ENCODE measurements at places on chromosomes 12 and 14.

GRCh38 chr12:45243963-45244362 lies 28.1 kb downstream of the ANO6 start:
- no peak for DNase-seq

GRCh38 chr14:100031506-100032281 lies 33.5 kb upstream of the EVL start:
- DNase-seq: no peak

- no peak for DNase-seq
Measured at GRCh38 chr12:22018860-22019259, 27.2 kb upstream of the CMAS start.

GRCh38 chr12:128425666-128426331 lies 158.8 kb downstream of the TMEM132C start:
- no peak for DNase-seq

DNA sequence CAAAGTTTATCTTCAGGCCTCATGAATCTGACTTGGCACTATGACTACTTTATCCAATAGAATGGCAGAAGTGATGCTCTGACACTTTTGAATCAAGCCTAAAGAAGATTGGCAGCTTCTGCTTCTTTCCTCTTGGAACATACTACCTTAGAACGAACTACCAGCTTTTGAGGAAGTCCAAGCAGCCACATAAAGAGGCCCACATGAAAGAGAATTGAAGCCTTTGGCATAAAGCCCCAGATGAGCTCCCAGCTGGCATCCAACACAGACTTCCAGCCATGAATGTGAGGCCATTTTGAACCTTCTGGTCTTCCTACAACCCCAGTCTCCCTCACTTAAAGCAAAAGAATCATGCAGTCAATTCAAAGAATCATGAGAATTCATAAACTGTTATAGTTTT lies 65.8 kb downstream of the EEA1 start:
- DNase-seq: no peak

GRCh38 chr12:127294651-127295210 lies 972.2 kb upstream of the TMEM132C start:
- DNase-seq: no peak

- no peak for DNase-seq
Measured at GRCh38 chr12:130183585-130184370, 21.5 kb downstream of the FZD10 start.

DNA sequence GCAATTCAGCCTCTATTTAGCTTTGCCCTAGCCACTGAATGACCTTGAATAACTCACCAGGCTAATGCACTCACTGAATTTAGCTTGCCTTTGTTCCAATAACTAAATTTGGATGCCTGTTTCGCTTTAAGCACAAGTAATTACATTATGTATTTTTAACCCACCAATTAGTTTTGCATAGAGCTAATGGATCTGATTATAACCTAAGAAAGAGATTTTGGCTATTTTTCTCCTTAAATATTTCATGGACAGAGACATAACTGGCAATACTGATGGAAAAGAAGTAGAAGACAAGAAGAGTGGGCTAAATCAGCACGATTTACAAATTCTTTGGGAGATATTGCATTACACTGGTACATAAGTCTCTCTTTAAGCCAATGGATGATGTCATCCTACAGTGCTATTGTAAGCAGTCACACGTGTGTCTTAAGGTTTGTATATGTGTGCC lies 85.7 kb downstream of the AKAP6 start:
- DNase-seq: no peak

DNA sequence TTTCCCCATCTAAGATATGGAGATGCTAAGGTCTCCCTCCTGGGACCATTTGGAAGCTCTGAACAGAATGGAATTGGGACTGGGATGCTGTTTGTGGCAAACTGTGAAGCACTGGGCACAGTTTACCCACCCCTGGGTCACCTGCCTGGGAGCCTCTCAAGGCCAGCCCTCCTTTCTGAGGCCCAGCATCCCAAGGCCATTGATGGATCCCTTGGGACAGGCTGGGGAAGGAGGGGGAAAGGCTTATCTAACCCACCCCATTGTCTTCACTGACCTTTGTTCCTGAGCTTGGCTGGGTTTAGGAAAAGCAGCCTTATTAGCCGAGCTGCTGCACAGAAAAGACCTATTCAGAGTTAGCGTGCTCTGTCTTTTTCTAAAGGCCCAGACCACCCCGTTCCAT lies 5.2 kb downstream of the CCDC85C start:
- DNase-seq: no peak

GRCh38 chr12:7966563-7966962 lies 30.6 kb upstream of the SLC2A3 start:
- no peak for DNase-seq

GRCh38 chr12:20342111-20342510 lies 26.2 kb upstream of the PDE3A start:
- DNase-seq: no peak

DNA sequence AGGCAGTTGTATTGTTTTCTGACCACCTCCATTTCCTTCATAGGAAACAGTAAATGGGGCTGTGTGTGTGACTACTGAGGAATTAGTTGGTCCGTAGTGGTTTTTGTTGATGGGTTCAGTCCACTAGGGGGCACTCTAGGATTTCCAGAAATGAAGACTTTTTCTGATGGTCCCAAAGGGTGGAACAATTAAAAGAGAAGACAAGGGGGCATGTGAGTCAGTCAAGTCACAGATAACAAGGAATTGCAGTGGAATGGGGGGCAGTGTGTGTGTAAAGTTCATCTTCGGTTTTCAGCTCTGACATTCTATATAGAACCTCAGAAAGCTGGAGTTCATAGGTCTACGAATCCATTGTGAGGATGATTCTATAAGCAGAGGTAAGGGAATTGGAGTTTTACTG lies 186.6 kb upstream of the OR4E1 start:
- DNase-seq: no peak

DNA sequence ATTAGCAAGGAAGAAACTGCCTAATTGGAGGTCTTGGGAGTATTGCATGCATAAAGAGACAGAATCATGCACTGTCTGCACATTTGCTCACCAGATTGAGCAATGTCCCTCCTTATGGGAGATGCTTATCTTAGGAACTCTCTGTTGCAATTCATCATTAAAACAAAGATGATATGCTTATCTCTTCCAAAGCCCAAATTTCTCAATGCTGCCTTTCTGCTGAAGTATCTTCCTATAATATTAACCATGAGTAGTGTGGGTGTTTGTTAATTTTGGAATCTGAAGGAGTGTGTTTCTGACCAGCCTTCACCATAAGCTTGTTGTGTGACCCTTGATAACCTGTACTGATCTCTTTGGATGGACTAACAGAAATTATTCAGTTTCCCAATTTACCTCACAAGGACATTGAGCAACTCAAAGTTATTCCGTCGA lies 1257.6 kb upstream of the FLRT2 start:
- DNase-seq: no peak

GRCh38 chr14:98168211-98168985 lies 1103.6 kb downstream of the BCL11B start:
- DNase-seq: no peak

DNA sequence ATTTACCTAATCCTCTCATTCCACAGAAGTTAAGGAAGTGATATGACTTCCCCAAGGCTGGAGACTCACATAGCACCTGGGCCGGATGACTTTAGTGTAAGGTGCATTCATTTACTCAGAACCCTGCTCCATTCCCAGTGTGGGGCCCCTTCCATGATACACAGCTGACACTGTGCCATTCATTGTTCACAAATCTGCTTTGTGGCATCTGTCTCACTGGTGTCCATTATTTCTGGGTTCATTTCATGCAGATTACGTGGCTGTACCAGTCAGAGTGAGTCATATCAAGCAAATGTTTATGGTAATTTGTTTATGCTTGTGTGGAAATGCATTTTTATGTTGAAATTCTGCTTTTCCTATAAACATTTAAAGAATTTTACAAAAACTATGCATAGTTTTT lies 5.2 kb downstream of the ANO4 start:
- no peak for DNase-seq

DNA sequence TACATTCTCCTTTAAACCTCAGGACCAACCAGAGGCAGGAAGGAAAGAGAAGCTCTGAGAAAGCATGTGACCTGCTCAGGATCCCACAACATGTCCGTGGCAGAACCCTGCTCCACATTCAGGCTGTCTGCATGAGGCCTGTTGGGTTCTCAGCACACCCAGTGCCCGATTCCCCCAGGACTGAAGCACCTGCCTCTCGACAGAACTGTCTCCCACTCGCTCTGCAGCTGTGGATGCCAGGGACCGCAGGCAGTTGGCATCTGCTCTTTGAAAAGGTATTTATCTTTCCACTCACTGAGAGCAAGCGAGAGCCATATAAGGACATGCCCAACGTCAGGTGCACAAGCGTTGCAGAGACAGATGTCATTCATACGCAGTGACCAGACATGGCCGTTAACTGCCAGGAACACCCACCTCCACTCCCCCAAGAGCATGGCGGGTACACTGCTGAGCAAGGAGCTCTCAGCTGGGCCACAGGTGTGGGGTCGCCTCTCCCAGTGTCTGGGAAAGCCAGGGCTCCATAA lies 18.9 kb downstream of the PITPNM2 start:
- peak; percentile 39 for DNase-seq

DNA sequence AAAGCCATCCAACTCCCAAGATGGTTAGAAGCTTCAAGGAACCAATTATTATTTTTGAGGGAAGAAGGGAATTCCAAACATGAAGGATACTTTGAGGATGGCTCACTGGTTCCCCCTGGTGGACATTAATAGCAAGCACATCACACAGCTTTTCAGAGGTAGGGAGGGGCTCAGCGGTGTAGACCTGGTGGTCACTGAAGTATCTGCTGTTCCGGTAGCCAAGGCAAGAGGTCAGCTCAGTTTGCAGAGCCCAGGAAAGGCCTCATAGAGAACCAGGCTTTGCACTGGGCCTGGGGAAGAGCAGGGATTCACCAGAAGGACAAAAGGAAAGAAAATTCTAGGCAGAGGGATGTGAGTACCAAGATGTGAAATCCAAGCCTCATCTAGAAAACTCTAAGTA lies 118.7 kb downstream of the KSR2 start:
- no peak for DNase-seq

GRCh38 chr14:59244581-59244980 lies 56.1 kb downstream of the DAAM1 start:
- no peak for DNase-seq

DNA sequence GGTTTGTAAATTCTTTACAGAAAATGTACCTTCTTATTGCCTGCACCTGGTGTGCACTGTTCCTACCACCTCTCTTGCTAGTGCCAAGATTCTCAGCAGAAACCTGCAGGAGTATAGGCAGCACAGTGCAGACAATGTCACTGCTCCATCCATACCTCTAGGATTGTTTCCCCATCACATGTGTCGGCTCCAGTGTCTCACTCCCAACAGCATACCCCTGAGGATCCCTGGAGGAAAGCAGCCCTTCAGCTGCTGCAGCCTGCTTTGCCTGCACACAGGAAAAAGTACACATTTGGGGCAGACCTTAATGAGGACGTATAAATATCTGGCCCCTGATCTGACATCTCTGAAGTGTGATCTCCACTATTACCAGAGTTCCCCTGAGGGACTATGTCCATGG lies 235.5 kb downstream of the MDGA2 start:
- DNase-seq: no peak

DNA sequence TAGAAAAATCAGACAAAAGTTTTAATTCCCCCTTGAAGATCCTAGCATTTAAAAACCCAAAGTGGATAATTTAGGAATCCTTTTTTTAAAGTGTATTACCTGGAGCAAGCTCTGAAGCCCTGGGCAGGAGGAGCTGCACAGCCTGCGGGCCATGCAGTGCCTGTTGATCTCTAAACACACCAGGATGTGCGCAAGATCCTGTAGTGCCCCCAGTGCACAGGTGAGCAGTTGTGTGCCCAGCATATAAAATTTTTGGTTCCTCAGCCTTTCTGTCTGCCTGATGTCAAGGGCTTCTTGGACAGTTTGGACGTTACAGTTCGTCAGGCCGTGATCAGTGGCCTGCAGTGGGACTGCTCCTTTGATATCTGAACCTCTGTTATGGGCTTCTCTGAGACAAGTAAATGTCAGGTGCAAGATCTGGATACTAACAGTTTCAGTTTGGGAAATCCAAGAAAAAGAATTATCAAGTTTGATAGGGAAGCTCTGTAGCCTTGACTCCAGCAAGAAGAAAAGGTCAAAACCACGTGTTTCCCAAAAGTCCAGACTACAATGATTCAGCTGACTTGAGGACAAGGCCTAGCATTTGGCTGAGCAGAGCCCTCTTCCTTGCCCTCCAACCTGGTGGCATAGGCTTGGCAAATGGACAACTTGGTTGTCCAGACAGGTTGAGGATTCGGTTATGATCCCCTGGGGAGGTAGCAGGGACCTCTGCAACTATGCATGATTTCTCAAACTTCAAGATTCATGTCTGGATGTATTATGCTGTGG lies 1.0 kb downstream of the ATXN7L3B start:
- DNase-seq: peak; percentile 22

GRCh38 chr14:61476754-61477410 lies 155.5 kb downstream of the PRKCH start:
- DNase-seq: peak; percentile 59

DNA sequence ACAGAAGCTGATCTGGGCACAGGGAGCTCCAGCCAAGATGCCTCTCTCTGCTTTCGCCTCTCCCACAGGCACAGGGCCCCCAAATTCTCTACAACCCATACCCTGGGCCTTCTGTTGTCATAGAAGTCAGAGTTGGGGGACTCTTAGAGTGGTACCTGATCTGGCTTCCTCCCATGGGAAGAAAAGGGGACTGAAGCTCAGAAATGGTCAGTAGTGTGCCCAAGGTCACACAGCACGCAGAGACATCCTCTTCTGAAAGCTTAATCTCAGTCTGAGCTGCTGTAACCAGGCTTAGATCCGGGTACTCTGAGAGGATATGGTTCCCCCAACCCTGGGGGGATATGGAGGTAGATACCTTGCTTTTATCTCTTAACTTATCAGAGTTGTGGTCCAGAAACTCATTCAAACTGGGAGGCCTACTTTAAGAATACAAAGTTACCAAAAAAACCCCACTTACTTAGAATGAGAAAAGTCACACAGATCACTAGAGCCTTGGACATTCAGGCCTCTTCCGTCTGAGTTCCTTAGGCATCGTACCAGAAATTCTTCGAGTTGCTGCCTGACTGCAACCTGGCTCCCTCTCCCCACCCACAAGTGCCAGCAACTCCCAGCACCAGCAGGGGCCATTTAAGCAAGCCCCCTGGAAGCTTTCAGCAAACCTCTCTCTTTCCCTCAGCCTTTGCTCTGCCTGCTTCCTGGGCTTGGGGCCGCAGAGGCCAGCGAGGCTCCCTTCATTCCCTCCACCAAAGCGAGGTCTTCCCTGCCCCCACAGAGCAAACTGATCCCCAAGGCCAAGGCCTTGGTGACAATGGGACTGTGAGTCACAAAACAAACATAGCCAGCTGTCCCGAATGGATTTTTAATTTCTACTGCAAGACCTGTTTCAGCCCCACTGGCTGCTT lies 13.9 kb downstream of the KRT7 start:
- DNase-seq: no peak
